ENCODE measurements at places on chromosomes 2 and 18. TPM values are rescaled to one million over a fixed set of nuclear protein-coding genes. Genes with fewer than 3 reads are reported as not detected.

Gene CHRNA1
- not detected for total RNA-seq

Gene KANSL1L
- 45.9 TPM for total RNA-seq

Gene CAPN14
- total RNA-seq: 0.35 TPM

Gene GTF3C2
- 83.8 TPM for total RNA-seq

Gene C2orf81
- 5.7 TPM for total RNA-seq

Gene GPR155
- total RNA-seq: 1.4 TPM

Gene TUBA4B
- not detected for total RNA-seq

Gene TFPI
- total RNA-seq: 125 TPM

Gene MAT2A
- total RNA-seq: 393 TPM

Gene G6PC2
- total RNA-seq: not detected

Gene CRYBA2
- total RNA-seq: not detected

Gene ANKRD39
- 14.1 TPM for total RNA-seq

Gene C2orf15
- total RNA-seq: 6.9 TPM

DNA sequence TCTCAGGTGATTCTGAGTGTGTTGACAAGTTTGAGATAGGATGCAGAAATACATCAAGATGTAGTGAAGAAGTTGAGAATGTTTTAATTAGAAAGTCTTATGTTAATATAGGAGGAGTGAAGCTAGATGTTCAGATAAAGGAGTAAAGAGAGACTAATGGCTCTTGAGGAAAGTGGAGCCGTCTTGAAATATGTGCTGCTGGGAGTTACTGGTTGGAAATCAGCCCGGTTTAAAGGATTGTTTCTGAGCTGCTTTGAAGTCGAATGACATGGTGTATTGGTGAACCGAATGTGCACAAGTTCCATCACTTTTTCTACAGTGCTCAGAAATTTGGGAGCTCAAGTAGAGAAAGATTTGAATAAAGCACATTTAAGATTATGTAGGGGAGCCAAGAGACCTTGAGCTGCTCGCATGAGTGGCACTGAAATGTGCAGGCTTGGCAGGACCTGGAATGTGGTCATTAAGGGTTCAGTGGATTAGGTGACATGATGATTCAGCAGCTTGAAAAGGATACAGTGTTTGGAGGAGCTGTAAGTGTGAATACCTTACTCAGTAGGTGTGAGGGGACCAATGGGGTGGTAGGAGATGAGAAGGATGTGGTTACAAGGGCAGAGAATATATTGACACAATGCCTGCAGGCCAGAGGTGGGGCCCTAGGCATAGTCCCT, 68.6 kb downstream of the CAB39 start:
- DNase-seq: peak; percentile 72

DNA sequence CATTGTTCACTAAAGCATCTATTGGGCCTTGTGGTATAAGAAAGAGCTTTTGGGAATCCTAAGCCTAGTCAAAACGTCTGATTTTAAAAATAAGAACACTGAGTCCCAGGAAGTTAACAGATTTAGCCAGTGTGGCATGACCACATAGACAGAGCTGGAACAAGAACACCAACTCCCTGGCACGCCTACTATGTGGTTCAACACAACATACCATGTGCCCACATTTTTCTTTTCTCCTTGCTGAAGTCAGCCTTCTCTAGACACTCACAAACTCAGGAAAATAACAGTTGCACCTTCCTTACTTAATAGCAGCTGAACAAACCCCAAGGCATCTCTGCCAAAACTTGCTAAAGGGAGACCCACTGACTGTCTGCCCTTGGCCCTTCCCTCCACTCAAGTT, 124.8 kb downstream of the C1D start:
- DNase-seq: no peak

GRCh38 chr2:11622611-11623010, 47.4 kb downstream of the NTSR2 start:
- no peak for DNase-seq

DNA sequence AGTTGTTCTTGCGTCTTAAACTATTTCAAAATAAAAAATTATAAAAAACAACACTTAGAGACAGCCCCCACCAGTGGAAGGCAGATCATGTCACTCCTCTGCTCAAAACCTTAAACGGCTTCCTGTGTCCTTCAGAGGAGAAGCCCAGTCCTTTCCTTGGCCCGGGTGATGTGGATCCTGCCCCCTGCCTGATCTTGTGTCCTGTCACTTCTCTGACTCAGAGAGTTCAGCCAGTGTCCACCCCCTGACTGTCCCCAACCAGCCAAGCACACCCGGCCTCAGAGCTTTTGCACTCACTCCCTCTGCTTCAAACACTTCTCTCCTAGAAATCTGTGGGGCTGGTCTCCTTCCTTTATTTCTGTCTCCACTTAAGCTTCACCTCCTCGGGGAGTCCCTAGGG, 35.4 kb downstream of the TOGARAM2 start:
- no peak for DNase-seq

- DNase-seq: no peak
Measured at GRCh38 chr18:39839782-39840181, 2115.3 kb upstream of the PIK3C3 start.

- no peak for DNase-seq
Measured at GRCh38 chr2:151862700-151863099, 34.5 kb upstream of the ARL5A start.

DNA sequence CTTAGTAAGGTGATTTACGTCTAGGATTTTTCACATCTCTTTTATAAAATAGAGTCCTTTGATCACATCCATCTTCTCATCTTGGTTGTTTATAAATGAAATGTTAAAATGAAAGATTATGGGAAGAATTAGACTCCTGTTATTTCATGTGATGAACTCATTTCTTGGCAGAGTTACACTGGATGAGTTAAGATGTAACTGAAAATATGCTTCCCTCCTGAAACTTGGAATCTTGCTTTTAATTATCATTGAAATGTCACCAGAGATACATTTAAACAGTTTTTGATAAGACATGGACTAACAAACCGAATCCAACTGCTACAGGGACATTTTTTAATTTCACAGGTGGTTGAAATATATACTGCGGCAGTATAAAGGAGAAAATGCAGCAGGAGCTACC, 274.0 kb downstream of the DLGAP1 start:
- no peak for DNase-seq

GRCh38 chr2:224973112-224974016, 68.9 kb downstream of the DOCK10 start:
- peak; percentile 52 for DNase-seq

- no peak for DNase-seq
Measured at GRCh38 chr18:21257386-21257785, 15.4 kb downstream of the GREB1L start.

- DNase-seq: peak; percentile 56
Measured at GRCh38 chr2:11248-11941, 34.9 kb downstream of the FAM110C start.

GRCh38 chr2:190947711-190948251, 66.2 kb downstream of the STAT1 start:
- peak; percentile 43 for DNase-seq

- no peak for DNase-seq
Measured at GRCh38 chr2:190599546-190600220, 49.2 kb upstream of the NAB1 start.

DNA sequence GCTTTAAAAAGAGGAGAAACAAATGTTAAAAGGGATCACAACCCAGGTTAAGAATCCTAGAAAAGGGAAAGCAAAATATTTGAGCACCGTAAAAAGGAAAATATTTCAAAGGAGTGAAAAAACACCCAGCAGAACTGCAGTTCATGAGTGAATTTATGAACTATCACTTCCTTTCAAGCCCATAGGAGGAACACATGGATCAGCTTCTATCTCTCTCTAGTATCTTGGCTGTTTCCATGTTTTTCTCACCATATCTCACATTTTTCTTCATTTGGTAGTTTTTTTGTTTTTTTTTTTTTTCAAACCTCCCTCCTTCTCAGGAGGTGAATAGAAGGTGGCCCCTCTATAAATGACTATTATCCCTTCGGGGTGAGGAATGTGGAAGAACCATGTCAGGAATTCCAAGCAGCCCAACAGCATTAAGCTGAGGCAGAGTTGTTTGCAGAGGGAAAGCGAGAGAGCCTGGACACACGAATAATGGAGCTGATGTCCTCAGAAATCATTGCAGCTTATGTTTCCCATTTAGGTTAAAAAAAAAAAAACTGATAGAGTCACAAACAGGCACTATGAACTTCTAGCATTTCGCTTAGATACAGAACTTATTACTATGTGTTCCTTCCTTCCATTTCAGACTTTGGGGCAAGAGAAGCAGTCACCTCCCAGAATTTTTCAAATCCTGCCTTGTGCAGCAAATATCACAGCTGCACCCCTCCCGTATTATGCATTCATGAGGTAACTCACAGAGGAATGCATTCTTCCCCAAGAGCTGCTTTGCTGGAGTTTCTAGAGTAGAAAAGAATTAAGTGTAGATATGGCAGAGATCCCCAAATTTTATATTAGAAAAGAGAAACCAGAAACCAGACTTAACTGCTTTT, 315.6 kb downstream of the IRS1 start:
- DNase-seq: no peak

DNA sequence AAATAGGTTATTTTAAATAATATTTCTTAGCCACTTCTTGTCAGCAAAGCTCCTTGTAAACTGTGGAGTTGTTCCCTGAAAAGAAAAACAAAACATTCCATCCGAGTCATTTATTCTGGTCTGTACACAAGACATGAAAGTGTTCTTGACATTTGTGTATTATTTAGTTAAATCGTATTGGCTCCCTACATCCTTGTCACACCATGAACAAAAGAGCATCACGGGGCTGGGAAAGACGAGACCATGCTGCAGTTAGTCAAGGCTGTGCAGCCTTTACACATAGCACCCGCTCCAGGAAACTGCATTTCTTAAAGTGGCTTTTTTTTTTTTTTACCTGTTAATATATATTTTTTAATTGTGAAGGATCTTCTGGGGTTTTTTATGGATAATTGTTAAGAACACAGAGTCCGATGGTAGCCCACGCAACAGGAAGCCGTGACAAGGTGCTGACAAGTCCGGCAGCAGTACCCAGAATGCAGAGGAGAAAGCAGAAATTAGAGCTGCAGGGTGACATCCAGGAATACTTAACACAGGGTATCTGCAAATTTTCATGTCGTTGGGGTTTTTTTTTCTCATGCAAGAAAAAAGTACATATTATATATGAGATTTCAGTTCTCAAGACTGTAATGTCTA, 588.4 kb downstream of the ARHGAP15 start:
- no peak for DNase-seq

DNA sequence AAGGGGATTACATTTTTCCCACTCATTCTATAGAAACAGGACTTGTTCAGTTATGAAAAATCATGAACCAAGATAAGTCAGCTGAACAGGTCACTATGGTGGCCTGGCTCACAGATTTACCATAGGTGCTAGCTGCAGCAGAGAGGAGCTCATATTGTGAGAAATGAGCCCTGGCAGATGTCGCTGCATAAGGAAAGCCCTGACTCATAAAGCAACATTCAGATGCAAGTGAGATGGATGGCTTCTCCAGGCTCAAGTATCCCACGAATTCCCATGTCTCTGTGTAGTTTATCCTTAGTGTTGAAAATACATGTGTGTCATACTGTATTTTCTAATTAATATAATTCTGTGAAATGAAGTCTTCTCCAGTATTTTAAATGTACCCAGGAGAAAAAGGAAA, 115.0 kb upstream of the LHCGR start:
- no peak for DNase-seq

DNA sequence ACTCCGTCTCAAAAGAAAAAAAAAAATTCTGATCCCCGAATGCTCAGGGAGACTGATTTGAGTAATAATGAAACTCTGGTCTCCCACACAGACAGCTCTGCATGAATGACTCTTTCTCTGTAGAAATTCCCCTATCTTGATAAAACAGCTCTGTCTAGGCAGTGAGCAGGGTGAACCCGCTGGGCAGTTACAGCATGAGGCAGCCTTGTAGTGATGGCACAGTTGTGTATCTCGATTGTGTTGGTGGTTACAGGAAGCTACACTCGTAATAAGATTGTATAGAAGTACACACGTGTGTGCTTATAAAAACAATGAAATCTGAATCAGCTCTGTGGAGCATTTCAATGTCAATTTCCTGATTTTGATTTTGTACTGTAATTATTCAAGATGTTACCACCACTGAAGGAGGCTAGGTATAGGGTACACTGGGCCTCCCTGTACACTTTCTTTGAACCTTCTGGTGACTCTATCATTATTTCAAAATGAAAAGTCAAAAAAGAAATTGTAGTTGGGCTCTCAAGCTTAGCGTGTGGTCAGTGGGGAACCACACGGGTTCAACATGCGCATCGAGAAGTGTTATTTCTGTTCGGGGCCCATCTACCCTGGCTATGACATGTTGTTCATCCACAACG, 34.9 kb upstream of the ATP8B1 start:
- no peak for DNase-seq

- no peak for DNase-seq
Measured at GRCh38 chr18:26057344-26057773, 33.1 kb downstream of the SS18 start.

DNA sequence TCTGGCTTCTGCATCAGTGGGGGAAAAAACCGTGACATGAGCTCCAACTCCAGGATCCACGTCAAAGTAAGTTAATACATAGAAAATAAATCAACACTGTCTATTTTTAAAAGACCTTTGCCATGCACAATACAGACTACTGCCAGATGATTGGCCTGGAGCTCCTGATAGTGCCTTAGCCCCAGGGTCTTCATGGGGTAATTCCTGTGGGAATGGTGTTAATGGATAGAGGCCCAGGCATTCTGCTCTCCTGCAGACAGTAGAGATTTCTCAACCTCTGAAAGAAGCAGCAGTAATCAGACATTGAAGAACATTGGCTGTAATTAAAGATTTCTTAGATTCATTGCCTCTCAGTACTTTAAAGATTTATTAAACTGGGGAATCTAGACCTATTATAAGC, 4.3 kb upstream of the PLCL1 start:
- DNase-seq: no peak

- no peak for DNase-seq
Measured at GRCh38 chr18:1412655-1413322, 508.1 kb downstream of the ADCYAP1 start.

GRCh38 chr18:50602466-50602865, 42.6 kb downstream of the MAPK4 start:
- DNase-seq: no peak

GRCh38 chr2:126766969-126767296, 111.0 kb downstream of the GYPC start:
- DNase-seq: no peak

GRCh38 chr2:170070778-170071177, 107.2 kb upstream of the MYO3B start:
- no peak for DNase-seq

DNA sequence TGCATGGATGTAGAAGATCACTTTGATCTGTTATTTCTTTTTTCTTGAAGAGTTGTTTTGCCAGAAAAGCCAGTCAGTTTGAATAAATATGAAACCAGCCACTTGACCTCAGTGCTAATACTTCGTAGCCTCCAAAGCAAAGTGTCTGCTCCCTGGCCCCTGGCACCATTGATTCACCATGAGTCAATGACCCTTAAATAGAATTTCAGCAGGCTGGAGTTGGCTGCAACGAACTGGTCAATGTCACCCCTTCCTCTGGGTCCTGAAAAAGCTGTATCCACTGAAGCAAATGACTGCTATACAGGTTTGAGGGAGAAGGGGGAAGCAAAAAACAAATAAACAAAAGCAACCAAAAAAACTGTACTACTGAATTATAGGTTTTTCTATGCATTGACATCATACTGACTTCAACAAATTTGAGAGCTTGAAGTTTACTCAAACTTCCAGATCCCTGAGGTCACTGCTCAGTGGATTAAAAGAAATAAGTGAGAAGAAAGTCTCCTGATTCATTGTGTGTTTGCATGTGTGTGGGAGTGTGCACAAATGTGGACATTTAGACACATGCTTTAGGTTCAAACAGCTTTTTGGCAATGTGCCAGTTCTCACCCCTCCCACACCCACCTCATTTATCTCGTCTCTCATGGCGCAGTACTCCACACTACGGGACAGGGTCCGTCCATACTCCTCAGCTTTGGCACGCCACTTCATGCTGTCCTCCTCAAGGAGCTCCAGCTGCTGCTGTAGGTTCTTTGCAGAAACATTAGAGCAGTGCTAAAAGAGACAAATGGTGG, 58.1 kb upstream of the TTN start:
- no peak for DNase-seq
